Ovary (tissue), 10 donors: ENCODE measurements at places on chromosomes 5 and 9.

DNA sequence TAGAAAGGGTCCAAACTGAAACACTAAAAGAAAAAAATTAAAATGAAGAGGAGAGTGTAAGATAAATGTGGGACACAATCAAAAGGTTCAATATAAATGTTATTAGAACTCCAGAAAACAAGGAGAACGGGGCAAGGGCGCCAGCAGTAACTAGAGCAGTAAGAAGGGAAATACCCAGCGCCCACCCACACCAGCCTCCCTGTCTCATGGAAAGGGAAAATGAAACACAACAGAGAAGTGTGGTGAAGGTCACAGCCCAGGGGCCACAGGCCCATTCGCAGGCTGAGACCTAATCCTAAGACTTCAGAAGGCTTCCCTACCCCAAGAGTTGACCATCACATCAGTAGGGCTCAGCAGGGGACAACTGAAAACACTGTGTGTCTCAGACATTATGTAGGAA, 45.8 kb upstream of the CLK4 start:
- DNase-seq: no peak

DNA sequence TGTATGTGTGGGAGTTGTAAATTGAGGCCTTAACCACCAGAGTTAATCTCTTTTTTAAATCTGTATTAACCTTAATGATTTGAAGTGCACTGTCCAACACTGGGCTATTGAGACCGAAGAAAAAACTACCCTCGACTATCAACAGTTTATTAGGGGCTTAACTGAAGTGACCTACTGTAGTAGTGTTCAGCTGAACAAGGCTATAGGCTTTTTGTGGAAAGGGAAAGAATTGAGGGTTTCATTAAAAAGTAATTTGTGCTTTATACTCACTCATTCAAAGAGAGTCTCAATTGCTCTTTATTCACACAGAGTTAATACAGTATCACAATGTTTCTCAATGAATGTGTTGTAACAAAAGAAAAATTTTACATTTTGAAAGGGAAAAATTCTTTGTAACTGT, 267.5 kb downstream of the SLF1 start:
- no peak for DNase-seq

- DNase-seq: no peak
Observed at GRCh38 chr9:86503314-86503713, 149.1 kb upstream of the TUT7 start.

DNA sequence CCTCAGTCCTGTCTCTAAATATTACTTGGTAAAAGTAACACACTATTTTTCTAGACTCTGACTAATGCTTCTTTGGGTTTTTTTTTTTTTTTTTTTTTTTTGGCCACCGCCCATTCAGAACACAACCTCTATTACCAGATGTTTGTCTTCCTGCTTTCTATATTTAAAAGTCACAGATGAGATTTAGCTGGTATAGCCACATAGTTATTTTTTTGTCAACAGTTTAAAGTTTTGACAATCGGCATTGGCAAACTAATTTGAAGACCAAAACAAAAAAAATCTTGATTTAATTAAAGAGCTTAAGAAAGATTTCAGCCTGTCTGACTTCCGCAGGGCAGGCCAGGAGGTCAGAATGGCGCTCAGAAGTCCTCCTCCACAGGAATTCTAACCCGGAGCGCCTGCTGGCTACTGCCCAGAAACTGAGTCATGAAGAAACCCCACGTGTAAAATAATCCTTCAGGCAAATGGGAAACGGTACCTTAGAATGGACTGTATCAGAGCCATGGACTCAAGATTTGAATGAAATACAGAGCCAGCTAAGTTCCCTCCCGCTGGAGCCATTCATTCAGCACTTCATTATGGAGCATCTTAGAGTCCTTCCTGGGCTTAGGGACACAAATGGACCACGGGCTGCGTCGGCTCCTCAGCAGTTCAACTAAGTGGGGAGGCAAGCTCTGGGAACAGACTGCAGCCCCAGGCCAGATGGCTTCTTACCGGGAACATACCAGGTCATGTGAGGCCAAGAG, 55.6 kb downstream of the PTPDC1 start:
- DNase-seq: peak; percentile 94

GRCh38 chr5:138243794-138244193, 30.6 kb downstream of the GFRA3 start:
- no peak for DNase-seq

DNA sequence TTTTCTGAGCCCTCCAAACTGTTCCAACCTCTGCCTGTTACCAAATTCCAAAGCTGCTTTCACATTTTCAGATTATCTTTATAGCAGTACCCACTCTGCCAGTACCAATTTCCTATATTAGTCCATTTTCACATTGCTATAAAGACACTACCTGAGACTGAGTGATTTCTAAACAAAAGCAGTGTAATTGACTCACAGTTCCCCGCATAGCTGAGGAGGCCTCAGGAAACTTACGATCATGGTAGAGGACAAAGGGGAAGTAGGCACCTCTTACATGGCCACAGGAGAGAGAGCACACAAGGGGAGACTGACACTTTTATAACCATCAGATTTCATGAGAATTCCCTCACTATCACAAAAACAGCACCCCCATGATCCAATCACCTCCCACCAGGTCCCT, 105.0 kb downstream of the DTWD2 start:
- no peak for DNase-seq

- DNase-seq: peak; percentile 31
Observed at GRCh38 chr5:35853631-35854030, 3.1 kb upstream of the IL7R start.

- DNase-seq: no peak
Observed at GRCh38 chr9:3386753-3387152, 139.0 kb downstream of the RFX3 start.

DNA sequence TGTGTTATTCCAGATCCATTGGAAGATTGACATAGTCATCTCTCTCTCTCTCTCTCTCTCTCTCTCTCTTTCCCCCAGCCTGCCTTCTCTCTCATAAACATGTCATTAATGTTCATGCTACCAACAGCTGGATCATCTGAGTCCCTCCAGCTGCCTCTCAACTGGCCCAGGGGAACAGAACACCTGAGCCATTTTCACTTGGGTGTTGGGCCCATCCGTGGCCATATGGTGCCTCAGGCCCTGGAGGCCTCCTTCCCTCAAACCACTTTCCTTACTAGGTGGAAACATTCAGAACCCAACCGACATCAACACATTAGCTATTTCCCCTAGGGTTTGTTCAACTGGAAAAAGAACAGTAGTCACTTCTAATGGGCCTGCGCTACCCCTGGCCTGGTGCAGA, 196.2 kb downstream of the FRMD3 start:
- no peak for DNase-seq

DNA sequence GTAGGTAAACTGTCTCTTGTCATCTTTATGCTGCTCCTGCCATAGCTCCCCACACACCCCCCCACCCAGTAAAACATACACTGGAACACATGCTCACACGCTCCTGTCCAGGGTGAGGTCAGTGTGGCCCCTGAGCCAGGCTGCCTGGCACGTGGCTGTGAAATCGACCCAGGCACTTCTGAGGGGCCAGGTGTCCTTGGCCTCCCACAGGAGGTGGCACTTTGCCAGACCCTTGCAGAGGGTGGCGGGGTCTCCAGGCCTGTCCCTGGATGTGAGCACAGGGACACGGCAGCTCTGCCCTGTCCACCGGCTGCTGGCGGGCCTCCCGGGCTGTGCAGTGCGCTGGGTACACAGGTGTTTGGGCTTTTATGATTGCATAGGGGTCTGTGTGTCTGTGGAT, 10.0 kb upstream of the CRB2 start:
- DNase-seq: no peak

DNA sequence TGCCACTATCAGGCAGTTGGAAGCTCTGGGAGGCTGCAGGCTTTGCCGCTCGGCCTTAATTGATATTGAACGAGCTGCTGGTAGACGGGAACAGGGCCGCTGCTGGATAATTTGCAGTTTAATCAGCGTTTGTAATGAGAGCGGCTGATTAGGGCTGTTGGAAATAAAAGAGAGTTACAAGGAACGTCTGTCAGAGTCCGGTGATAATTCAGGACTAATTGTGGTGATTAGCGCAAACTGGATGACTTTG, 68.2 kb upstream of the TBCA start:
- DNase-seq: no peak

- DNase-seq: no peak
Observed at GRCh38 chr5:107032629-107033028, 638.1 kb downstream of the EFNA5 start.
